ENCODE measurements at places on chromosomes 5 and 9. TPM values are rescaled to one million over a fixed set of nuclear protein-coding genes. Genes with fewer than 3 reads are reported as not detected.
A peak's percentile ranks its signal among the peaks of the same experiment; 100 is the strongest.

GRCh38 chr5:119284031-119284430, 71.8 kb upstream of the TNFAIP8 start:
- H3K4me3 ChIP-seq = no peak overlapping the region
- H3K27ac ChIP-seq = no peak overlapping the region
- DNase-seq = no peak

GRCh38 chr5:169125571-169125970, 175.4 kb downstream of the SLIT3 start:
- no peak for DNase-seq
- H3K36me3 ChIP-seq = no peaks in the 10 kb centered on the region
- H3K4me1 ChIP-seq = no peaks in the 10 kb centered on the region
- no peak overlapping the region for H3K4me3 ChIP-seq
- no peaks in the 10 kb centered on the region for H3K27me3 ChIP-seq

DNA sequence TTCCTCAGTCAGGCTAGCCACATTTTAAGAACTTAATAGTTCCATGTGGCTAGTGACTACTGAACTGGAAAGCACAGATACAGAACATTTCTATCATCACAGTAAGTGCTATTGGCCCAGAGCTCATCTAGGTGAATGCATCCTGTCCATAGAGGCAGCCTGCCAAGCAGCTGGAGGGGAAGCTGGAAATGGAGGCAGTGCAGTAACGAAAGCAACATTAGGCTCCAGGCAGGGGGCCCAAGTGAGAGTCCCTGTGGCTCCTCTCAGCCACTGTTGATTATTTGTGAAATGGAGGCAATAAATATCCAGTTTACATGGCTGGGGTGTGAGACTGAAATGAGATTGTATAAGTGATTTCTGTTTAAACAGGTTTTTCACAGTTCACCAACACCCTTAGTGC, 227.2 kb upstream of the KLF9 start:
- no peak for DNase-seq
- H3K4me3 ChIP-seq = no peak overlapping the region
- H3K36me3 ChIP-seq = no peaks in the 10 kb centered on the region
- no peaks in the 10 kb centered on the region for H3K4me1 ChIP-seq
- H3K27ac ChIP-seq = no peak overlapping the region

GRCh38 chr9:31606678-31607077, 777.8 kb upstream of the ACO1 start:
- H3K27me3 ChIP-seq = no peaks in the 10 kb centered on the region
- H3K27ac ChIP-seq = no peak overlapping the region

- no peaks in the 10 kb centered on the region for H3K4me1 ChIP-seq
- H3K36me3 ChIP-seq = no peaks in the 10 kb centered on the region
- H3K4me3 ChIP-seq = no peak overlapping the region
- DNase-seq = no peak
These were observed 185.1 kb downstream of the ADAMTSL1 start for GRCh38 chr9:18658804-18659705.

GRCh38 chr5:55022450-55022849, 1.6 kb upstream of the GZMK start:
- H3K4me1 ChIP-seq = no peaks in the 10 kb centered on the region
- H3K36me3 ChIP-seq = no peaks in the 10 kb centered on the region
- H3K27ac ChIP-seq = no peak overlapping the region
- no peak overlapping the region for H3K4me3 ChIP-seq
- no peak for DNase-seq

- DNase-seq = no peak
- no peak overlapping the region for H3K27ac ChIP-seq
- no peaks in the 10 kb centered on the region for H3K36me3 ChIP-seq
- H3K4me3 ChIP-seq = peak overlapping the region; percentile 61
These were observed 206.4 kb downstream of the C9orf50 start for GRCh38 chr9:129414377-129414992.

The FAM219A gene
- total RNA-seq = 3.7 TPM

The C8G gene
- not detected for total RNA-seq

The FOXD1 gene
- 0.54 TPM for total RNA-seq

GRCh38 chr5:155103146-155103545, 89.6 kb downstream of the KIF4B start:
- no peaks in the 10 kb centered on the region for H3K4me1 ChIP-seq
- H3K4me3 ChIP-seq = no peak overlapping the region
- H3K27ac ChIP-seq = no peak overlapping the region
- 0 out of 2 replicates have a peak, but pooled peaks cover 2% of the 10 kb centered on the region for H3K27me3 ChIP-seq

DNA sequence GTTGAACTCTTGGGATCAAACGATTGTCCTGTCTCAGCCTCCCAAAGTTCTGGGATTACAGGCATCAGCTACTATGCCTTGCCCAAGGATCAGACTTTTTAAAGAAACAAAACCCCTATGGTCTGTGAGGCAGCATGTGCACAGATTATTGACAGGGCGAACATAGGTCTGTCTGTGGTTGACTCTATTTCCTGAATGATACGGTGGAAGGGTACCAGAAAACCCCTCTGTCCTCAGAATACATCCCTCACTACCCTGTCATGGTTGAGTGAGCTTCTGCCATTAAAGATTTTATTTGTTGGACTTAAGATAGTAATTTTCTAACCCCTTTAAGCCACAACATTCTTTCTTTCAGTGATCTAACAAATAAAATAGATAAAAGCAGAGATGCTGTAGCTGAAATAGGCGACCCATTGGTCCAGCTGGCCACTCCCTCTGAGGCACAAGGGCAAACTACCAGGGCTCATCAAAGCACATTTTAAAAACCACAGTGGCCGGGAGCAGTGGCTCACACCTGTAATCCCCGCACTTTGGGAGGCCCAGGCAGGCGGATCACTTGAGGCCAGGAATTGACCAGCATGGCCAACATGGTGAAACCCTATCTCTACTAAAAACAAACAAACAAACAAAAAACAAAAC, 84.9 kb upstream of the ANKRD55 start:
- no peak for DNase-seq
- H3K36me3 ChIP-seq = no peaks in the 10 kb centered on the region
- H3K27me3 ChIP-seq = no peaks in the 10 kb centered on the region
- peaks cover 7% of the 10 kb centered on the region for H3K4me1 ChIP-seq
- no peak overlapping the region for H3K4me3 ChIP-seq

- H3K4me3 ChIP-seq = no peak overlapping the region
- no peaks in the 10 kb centered on the region for H3K27me3 ChIP-seq
- DNase-seq = no peak
- peaks cover 3% of the 10 kb centered on the region for H3K36me3 ChIP-seq
- H3K27ac ChIP-seq = 0 out of 2 replicates have a peak overlapping the region, but pooled peaks have one; percentile 16
These were observed 13.9 kb downstream of the GOLPH3 start for GRCh38 chr5:32160228-32160627.

- no peaks in the 10 kb centered on the region for H3K27me3 ChIP-seq
- H3K36me3 ChIP-seq = no peaks in the 10 kb centered on the region
- H3K4me3 ChIP-seq = no peak overlapping the region
- H3K4me1 ChIP-seq = peaks cover 76% of the 10 kb centered on the region
- H3K27ac ChIP-seq = no peak overlapping the region
These were observed 176.9 kb upstream of the SLC12A2 start for GRCh38 chr5:127906562-127907204.

- H3K4me3 ChIP-seq = no peak overlapping the region
- H3K27me3 ChIP-seq = no peaks in the 10 kb centered on the region
- H3K27ac ChIP-seq = no peak overlapping the region
- H3K36me3 ChIP-seq = no peaks in the 10 kb centered on the region
These were observed 984.6 kb upstream of the SEMA6A start for GRCh38 chr5:117559005-117559844.

- H3K36me3 ChIP-seq = no peaks in the 10 kb centered on the region
- no peaks in the 10 kb centered on the region for H3K4me1 ChIP-seq
- no peaks in the 10 kb centered on the region for H3K27me3 ChIP-seq
- DNase-seq = no peak
- H3K27ac ChIP-seq = no peak overlapping the region
These were observed 935.2 kb upstream of the DMAC1 start for GRCh38 chr9:8734760-8735159.

- H3K4me1 ChIP-seq = no peaks in the 10 kb centered on the region
- H3K27me3 ChIP-seq = no peaks in the 10 kb centered on the region
- DNase-seq = peak; percentile 39
- H3K36me3 ChIP-seq = no peaks in the 10 kb centered on the region
- no peak overlapping the region for H3K27ac ChIP-seq
These were observed 11.3 kb downstream of the CYSTM1 start for GRCh38 chr5:140186267-140186671.

The CXCL14 gene
- total RNA-seq = not detected

The VPS13A gene
- 47.3 TPM for total RNA-seq

The EPB41L4A gene
- 1.3 TPM for total RNA-seq

DNA sequence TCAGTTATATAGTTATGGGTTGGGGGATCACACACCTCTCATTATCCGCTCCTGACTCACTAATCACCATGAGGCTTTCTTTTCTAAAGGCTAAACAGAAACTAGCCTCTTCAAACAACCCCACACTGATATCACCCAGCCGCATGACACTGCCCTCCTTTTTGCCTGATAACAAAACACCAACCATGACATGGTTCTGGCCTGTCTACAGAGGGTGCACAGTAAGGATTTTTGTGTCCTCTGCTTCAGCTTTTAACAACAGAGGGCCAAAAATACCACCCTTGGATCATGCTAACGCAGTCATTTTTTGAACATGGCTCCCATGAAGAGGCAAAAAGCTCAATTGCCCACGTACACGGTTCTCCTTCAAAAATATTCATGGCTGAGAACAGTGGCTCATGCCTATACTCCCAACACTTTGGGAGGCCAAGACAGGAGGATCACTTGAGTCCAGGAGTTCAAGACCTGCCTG, 4.0 kb downstream of the CMBL start:
- no peaks in the 10 kb centered on the region for H3K36me3 ChIP-seq
- no peak for DNase-seq
- H3K27ac ChIP-seq = no peak overlapping the region
- H3K4me1 ChIP-seq = no peaks in the 10 kb centered on the region

DNA sequence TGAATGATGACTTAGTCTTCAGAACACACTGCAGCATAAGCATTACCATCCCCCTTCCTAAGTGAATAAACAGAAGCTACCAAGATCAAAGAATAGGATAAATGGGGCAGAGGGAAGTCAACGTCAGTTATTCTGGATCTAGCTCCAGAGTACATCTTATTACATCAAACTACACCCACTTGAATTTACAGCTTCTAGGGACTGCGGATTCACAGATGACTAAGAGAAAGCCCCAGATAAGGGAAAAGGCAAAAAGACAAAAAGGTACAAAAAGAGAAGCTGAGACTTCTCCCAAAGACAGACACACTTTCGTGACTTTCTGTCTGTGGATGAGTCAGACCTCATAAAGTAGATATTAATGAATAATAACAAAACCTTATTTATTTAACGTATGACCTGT, 457.9 kb upstream of the BRINP1 start:
- H3K27ac ChIP-seq = no peak overlapping the region
- H3K4me1 ChIP-seq = no peaks in the 10 kb centered on the region
- no peak for DNase-seq
